Stimulated activated CD8-positive, alpha-beta memory T cell treated with anti-CD3 and anti-CD28 coated beads, Interleukin-2, amount 100 ng/mL, for 1 hour (primary cell): ENCODE measurements at places on chromosomes 2 and 18.

DNA sequence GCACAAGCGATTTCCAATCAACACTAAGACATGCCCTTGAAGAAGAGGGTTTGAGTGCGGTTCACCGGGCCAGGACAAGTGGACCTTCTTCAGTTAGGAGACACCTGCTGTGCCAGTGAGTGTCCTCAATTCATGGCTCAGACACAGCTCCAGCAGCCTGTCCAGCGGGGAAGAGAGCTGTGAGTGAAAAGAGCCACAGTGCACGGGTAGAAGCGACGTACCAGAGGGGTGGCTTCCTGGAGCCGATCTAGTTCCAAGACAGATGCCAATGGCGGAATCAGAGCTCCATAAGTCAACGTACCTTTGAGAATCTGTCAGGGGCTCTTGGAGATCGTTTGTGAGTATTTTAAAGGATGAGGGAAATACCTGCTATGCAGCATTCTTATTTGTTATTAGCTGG, 119.9 kb upstream of the SALL3 start:
- no peak for DNase-seq

- DNase-seq = no peak
Observed at GRCh38 chr18:62763101-62763521, 47.8 kb downstream of the PHLPP1 start.

DNA sequence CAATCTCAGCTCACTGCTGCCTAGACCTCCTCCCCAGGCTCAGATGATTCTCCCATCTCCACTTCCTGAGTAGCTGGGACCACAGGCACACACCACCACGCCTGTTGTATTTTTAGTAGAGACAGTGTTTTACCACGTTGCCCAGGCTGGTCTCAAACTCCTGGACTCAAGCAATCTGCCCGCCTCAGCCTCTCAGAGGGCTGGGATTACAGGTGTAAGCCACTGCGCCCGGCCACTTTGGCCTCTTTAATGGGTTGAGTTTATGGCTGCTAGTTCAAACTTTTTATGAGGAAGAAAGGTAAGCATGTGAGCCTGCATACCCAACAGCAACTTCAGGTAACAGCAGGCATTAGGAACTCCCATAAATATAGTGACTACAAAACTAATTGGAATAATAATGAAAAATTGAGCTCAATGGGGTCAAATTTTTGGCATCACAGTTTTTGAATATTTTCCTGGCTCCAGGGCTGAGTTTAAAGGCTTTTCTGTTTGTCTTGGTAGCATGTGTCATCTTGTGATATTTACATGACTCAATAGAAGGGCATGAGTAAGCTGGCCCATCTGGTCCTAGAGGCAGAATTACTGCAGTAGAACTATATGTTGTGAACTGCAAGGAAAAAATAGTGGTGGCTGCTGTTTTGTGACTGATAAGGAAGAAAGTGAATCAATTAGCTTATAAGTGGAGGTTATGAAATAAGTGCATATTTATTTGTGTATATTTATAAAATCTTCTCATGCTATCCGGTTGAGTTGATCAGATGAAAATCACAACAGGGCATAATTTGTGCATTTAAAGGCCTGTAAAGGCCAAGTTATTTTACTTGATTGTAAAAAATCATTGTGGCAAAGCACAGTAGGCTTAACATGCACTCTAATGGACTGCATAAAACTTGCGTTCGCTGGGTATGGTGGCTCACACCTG, 24.8 kb downstream of the GALM start:
- no peak for DNase-seq

- no peak for DNase-seq
Observed at GRCh38 chr18:7941533-7941932, 374.4 kb downstream of the PTPRM start.

DNA sequence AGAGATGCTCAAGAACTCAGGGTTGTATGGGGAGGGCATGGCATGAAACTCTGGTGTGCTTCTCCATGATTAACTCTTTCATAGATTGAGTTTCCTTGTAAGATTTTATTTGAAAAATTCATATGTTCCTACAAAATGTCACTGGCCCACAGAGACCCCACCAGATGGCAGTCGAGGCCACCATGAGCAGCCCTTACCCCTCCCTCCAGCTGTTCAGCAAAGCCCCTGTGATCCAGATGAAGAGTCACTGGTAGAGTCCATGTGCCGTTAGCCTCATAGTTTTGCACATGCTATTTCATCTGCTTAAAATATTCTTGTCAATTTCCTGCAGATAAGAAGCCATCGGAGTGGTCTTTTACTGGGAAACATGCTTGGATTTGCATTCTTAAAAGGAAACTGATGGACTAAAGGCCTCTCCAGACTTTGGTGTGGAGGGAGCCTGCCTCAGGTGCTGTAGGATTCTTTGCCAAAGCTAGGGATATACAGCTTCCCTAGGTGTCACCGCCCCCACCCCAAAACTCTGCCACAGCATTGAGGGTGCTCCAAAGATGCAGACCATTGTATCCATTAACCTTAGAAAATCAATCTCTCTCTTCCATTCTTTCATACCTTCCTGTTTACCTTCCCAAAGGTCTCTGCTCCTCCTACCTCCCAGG, 18.8 kb downstream of the ZNF385B start:
- no peak for DNase-seq

DNA sequence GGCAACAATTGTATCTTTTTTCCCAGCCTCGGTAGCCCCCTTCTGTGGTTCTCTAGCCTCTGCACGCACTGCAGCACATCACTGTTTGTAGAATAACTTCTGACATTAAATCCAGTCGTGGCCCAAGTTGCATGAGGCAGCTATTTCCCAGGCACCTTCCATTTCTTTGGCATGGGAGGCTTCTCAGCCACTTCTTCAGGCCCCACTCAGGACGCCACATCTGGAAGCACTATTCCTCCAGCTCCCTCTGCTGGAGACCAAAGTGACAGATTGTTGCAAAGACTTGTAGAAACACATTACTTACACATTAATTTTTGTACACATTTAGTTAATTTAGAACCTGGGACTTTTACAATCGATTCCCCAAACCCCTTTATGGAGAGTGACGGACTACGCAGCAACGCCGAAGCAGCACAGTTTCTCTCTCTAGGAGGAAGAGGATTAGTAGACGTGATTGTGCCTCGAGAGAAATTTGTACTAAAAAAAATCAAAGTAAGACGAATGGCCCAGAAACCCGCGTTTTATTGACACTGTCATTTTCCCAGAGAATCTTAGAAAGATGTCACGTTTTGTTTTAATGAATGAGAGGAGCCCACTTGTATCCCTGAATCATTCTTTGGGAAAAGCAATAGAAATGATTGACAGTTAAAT, 57.8 kb upstream of the RGPD5 start:
- no peak for DNase-seq

GRCh38 chr2:39782591-39782990, 3.5 kb upstream of the THUMPD2 start:
- DNase-seq = no peak

- no peak for DNase-seq
Observed at GRCh38 chr2:138507267-138507666, 5.7 kb downstream of the SPOPL start.

DNA sequence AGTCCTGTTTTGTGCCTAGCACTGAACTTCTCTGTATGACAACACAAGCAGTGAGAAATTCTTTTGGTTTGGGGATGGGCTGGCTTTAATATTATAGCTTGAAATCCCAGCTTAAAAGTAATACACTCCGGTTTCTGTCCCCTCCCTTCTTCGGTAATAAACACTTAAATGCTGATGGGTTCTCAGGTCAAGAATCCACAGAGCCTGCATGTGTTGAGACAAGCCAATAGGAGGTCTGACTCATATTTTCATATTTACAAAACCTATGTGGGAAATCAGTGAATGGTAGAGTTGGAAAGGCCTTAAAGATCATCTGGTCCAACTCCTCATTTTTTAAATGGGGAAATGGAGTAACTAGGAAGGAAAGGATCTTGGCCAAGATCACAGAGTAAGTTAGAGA, 47.5 kb downstream of the VSNL1 start:
- no peak for DNase-seq

- no peak for DNase-seq
Observed at GRCh38 chr2:160252278-160252887, 52.3 kb upstream of the ITGB6 start.

DNA sequence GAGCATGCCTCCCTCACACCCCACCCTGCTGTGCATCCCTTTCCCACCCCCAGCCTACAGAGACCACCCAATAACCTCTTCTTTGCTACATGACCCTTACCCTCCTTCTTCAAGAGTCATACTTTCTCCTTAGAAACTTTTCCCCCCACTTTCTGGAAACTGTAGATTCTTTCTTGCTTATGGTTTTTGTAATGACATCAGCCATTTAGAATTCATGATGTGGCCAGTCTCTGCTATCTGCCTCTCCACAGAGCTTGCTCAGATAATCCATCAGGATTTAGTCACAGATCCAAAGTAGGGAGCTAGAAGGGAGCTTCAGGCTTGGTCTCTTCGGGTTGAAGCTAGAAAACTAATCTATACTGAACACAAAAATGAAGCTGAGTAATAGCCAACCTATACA, 36.5 kb downstream of the GALM start:
- DNase-seq = no peak

DNA sequence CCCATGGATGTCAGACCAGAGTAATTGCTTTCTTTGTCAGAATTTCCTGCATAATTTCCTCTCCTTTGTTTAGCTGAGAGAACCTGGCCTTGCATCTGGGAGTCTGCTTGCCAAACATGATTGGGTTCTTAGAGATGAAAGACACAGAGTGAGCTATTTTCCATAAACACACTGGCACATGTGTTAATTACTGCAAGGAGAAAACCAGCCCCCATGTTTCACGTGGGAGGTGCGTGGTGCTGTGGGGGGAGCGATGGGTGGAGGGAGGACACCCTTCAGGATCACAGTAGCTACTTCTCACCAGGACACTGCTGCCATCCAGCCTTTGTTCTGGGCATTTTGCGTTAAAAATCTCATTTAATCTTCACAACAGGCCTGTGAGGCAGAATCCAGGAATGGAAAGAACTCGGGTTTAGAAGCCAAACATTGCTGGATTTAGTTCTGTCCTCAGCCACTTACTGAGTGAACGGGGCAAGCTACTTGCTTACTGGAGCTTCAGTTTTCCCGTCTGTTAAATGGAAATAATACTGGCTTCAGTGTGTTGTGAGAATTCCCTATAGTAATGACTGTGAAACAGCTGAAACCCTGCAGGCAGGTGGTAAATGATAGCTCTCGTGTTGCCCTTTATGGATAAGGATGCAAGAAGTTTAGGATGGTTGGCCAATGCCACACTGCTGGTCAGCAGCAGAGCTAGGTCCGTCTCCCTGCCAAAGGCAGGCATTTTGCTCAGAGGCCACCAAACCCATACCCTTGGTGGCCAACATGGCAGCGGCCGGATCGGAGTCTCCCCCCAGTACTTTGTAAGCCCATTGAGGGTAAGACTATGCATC, 100.1 kb upstream of the ASAP2 start:
- DNase-seq = no peak

DNA sequence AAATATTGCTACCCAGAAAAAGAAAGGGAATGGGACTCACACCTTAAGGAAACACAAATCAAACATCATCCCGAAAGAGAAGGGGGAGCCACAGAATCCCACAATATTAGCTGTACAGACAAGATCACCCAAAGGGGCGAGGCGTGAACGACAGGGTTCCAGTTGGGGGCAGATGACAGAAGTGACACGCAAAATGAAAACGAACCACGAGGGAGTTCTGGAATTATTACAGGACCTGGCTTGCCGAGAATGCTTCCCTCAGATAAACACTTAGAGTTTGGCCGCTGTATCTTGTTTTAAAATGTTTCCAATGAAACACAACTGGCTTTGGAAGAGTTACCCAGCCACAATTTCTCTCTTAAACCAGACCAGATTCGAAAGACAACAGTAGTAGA, 60.4 kb downstream of the C2orf76 start:
- DNase-seq = no peak

GRCh38 chr2:11805024-11805423, 58.6 kb downstream of the LPIN1 start:
- no peak for DNase-seq

- no peak for DNase-seq
Observed at GRCh38 chr2:45930396-45930792, 278.9 kb downstream of the PRKCE start.

DNA sequence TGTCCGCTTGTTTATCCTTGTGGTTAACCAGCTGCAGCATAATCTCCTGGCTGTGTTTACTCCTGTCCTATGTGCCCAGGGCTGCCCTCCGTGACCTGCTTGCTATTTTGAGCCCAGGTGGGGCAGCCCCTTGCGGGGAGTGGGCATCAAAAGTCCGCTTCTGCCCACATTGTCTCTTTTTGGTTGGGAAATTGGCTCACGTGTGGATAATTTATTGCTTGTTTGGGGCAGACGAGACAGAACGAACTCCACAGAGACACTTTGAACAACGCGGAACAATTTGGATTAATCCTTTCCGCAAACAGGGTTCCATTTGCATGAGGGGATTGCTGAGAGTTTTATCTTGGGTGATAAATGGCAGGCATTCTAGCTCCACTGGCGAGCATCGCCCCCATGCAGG, 8.1 kb upstream of the CXCR4 start:
- no peak for DNase-seq

DNA sequence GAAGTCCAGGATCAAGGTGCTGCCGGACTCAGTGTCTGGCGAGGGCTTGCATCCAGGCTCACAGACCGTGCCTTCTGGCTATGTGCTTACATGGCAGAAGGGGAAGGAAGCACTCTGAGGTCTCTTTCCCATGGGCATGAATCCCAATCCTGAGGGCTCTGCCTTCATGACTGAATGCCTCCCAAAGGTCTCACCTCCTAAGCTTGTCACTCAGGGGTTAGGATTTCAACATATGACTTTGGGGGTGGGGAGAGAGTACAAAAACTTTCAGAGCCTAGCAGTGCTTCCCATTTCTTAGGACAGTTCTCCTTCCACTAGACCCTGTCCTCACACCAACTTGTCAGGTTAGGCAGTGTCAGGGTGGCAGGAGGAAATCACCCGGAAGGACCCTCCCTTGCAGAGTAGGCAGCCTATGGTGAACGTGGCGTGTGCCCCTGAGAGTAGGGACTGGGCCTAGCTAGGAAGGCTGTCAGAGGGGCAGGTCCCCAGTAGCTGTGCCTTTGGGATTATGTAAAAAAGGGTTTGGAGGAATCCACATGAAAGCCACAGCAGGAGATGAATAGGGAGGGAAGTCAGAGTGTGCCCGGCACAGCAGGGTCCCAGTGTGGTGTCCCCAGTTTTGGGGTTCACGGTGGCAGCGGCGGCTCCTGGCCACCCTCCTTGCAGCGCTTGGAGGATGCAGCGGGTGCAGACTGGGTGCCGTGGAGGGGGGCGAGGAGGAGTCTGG, 233.3 kb downstream of the LDLRAD4 start:
- DNase-seq = no peak

DNA sequence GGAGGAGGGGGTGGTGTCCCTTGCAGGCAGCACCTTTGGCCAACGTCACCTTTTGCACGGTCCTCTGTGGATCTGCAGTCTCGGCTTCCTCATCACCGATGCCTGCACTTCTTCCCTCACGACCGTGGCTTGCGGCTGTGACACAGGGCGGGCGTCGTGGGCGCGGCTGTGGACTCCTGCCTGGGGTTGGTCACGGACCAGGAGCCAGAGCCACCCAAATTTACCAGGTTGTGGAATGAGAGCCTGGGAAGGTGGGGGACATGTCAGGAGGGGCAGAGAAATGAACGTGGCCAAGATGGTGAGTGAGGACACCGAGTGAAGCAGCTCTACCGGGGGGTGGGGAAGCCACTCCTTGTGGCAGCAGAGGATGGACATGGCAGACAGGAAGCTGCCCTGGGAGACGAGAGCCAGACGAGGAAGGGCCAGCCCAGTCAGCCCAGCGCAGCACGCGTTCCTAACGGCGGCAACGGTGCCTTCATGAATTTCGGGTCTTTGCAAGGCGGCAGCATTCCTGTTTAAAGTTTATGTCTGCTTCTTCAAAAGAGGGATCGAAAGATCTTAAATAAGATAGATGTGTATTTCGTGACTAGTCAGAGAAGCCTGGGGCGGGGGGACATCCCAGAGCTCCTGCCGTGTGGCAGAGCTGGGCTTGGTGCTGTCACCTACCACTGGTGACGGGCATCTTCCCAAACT, 84.2 kb downstream of the LRRFIP1 start:
- DNase-seq = no peak
